ENCODE measurements at places on chromosomes 3 and 15.

GRCh38 chr3:53250881-53251605 lies 4.8 kb downstream of the TKT start:
- no peak for DNase-seq

GRCh38 chr3:60047426-60048200 lies 997.8 kb upstream of the CFAP20DC start:
- DNase-seq: no peak

DNA sequence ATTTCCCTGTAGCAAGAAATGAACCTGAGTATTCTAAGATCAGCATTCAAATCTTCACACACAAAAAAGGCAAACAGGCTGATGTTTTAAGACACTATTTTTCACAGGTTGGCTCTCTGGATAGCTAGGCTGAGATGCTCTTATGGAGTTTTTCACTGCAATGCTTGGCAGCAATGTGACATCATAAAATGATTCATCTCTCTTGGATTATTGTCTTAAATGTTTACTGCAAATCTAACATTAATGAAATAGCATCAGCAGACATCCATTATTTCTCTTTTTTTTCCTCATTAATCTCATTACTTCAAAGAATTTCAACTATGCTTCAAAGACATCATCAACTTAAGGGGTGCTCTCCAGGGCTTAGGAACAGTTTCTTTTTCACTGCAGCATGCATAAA lies 23.6 kb upstream of the SSUH2 start:
- no peak for DNase-seq

GRCh38 chr3:14391033-14391432 lies 11.4 kb upstream of the SLC6A6 start:
- DNase-seq: no peak

- no peak for DNase-seq
Observed at GRCh38 chr3:28039829-28040228, 201.6 kb upstream of the CMC1 start.

- no peak for DNase-seq
Observed at GRCh38 chr3:185175370-185175987, 22.6 kb upstream of the C3orf70 start.

GRCh38 chr3:30516238-30516637 lies 90.2 kb upstream of the TGFBR2 start:
- no peak for DNase-seq

DNA sequence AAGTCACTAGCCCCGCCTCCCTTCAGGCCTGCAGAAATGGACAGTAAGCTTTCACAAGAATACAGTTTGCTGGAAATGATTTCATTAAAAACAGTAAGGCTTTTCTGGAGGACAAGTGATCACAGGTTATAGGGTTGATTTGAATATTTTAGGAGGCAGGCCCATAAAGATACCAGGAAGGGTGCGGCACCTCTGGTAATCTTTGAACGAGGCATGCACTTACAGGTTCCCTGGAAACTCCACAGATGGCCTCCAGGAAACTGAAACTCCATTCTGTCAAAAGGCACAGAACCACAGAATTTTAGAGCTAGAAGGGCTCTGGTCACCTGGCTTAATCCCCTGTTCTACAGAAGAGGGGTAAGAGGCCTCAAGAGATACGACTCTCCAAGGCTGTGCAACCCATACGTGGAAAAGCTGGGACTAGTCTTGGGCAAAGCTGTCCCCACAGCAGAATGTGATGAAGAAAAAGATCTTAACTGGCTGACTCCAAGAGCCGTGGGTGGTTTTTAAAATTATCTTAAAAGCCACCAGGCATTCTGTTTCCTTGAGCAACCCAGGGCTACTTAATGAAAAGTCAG lies 1.2 kb downstream of the STARD5 start:
- DNase-seq: no peak

DNA sequence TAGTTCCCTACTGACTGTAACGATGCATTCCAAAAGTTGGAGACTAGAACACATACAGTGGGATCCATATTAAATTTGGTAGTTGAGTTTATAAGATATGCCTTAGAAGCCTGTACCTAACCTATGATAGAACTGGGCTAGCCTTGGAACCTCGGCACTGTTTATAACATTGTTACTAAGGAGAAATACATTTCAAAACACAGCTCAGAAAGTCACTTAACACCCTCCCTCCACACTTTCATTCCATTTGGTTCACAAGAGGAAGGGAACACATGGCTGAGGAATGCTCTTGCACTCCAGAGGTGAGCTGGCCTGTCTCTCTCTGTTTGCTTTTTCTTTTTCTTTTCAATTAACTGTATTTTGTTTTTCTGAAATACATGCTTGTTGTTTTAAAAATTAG lies 48.7 kb upstream of the TSC22D2 start:
- DNase-seq: no peak

GRCh38 chr3:102206511-102207031 lies 228.2 kb upstream of the ZPLD1 start:
- no peak for DNase-seq

- DNase-seq: no peak
Observed at GRCh38 chr3:152842413-152842812, 7.5 kb downstream of the P2RY1 start.

DNA sequence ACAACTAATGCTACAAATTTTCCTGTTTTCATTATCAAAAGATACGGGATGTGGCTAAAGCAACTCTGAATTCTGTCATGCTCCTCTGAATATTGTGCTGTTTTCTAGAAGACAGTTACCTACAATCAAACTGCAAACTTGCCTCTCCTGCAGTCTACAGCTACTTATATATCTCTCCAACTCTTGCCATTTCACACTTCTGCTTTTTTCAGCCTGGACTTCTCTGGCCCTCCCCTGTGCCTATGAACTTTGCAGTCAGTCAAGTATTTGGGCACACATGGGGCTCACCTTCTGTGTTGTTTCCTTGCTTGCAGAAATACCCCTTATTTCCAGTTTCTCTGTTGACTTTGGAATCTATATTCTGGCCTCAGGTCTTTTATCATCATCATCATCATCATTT lies 575.6 kb downstream of the GRM7 start:
- DNase-seq: no peak

DNA sequence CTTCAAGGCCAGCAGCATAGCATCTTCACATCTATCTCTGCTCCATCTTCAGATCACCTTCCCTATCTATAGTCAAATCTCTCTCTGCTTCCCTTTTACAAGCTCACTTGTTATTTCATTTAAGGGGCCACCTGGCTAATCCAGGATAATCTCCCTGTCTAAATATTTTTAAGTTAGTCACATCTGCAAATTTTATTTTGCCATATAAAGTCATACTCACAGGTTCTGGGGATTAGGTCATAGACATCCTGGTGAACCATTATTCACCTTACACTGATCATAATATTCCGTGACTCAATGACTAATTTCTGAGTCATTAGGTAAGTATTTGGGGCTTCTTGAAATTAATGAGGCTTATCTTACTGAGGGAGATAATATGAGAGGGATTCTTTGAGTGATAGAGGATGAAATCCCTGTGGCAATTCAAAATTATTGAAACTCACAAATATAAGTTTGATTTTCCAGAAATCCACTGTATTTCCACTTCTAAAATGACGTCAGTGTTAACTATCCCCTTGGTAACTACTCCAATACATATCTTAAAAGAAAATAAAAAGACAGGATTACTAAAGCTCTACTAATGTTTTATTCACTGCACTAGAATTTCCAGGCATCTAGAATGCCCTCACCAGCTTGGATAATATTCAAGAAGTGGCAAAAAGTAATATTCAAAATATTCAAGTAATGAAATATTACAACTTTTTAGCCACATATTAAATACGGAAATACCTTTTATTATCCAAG lies 93.7 kb upstream of the RBMS3 start:
- no peak for DNase-seq

- no peak for DNase-seq
Observed at GRCh38 chr15:72809329-72809728, 25.8 kb upstream of the ADPGK start.

DNA sequence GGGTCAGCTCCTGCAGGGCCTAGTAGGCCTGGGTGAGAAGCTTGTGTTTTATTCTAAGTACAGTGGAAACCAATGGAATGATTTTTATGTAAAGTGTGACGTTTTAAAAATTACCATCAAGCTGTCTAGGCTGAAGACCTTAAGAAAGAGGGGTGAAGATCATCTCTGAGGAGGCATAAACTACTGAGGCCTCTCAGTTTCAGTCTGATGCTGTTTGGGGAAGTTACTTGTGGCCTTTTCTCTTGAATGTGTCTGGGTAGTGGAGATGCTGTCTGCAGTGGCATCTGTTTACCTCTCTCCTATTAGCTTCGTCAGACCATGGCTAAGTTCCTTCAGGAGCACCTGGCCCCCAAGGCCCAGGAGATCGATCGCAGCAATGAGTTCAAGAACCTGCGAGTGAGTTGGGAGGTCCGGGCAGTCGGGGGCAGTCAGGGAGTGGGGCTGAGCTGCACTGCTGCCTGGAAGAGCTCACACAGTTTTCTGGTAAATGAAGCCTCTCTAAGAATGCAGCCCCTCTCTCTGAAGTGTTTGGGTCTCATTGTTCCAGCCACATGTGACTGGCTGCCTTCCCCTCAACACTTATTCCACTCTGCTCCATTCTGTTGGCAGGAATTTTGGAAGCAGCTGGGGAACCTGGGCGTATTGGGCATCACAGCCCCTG lies 1.9 kb downstream of the IVD start:
- DNase-seq: peak; percentile 70

GRCh38 chr3:47885168-47885567 lies 82.2 kb downstream of the DHX30 start:
- no peak for DNase-seq

GRCh38 chr3:31664031-31664430 lies 131.3 kb downstream of the STT3B start:
- DNase-seq: no peak

DNA sequence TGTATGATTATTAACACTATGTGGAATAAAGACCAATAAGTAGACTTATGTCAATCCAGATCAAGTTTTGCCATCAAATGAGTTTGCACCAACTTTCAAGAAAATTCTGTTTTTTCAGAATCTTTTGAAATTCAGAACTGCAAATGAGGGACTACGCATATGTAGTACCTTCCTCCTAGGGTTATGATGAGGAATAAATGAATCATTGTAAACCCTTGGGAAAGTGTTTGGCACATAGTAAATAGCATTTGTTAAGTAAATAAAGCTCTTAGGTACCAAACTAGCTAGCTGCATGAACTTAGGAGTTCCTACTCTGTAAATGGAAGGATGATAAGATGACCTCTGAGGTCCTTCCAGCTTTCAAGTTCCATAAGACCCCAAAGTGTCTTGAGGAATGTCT lies 242.6 kb upstream of the SETMAR start:
- DNase-seq: no peak

- no peak for DNase-seq
Observed at GRCh38 chr3:181610973-181611265, 100.8 kb upstream of the SOX2 start.

DNA sequence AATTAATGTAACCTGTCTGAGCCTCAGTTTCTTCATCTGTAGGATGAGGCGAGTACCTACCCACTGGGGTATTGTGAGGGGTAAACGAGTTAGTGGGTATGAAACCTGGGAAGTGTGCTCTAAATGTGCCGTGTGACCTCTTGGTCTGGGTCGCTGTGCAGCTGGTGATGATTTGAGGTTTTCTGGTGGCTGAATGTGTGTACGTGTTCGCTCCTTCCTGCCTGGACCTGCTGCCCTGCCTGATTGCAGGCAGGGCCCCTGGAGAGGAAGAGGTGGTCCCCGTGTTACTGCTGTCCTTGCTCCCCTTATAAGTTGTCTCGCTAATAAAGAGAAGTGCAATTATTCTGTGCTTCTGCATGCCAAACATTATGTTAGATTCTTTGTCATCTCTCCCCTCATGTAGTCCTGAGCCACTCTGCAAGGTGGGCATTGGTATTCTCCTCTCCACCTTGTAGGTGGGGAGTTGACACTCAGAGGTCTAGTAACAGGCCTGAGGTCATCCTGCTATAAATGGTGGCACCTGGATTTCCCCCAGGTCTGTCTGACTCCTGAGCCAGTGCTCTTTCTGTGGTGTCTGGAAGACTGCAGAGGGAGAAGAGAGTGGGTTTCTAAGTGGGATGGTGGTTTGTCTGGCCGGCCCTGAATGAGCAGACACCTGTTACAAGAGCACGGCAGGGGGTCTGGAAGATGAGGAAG lies 15.7 kb downstream of the PDIA5 start:
- DNase-seq: peak; percentile 34

GRCh38 chr3:130969621-130970020 lies 57.0 kb downstream of the ASTE1 start:
- DNase-seq: no peak

GRCh38 chr3:3082234-3082924 lies 27.8 kb downstream of the IL5RA start:
- peak; percentile 24 for DNase-seq

GRCh38 chr3:197539651-197540051 lies 16.1 kb downstream of the BDH1 start:
- no peak for DNase-seq

GRCh38 chr3:114362815-114363214 lies 69.0 kb downstream of the TIGIT start:
- no peak for DNase-seq

DNA sequence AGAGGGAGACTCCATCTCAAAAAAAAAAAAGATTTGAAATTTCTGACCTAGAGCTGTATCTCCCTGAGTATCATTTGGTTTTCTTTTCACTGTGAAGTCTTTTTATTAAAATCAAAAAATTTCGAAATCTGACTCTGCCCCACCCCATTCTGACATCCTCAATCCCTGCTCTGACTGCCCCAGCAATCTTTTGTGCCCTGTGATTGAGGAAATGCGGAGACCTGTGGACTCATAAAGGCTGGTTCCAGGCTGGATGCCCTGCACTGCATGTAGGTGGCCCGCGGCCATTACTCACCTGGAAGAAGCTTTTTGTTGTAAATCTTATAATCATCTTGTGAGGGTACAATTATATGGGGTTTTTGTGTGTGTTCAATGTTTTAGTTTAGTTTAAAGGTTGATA lies 147.3 kb upstream of the SEMA6D start:
- no peak for DNase-seq

- DNase-seq: no peak
Observed at GRCh38 chr3:133759740-133760305, 13.6 kb downstream of the TF start.

DNA sequence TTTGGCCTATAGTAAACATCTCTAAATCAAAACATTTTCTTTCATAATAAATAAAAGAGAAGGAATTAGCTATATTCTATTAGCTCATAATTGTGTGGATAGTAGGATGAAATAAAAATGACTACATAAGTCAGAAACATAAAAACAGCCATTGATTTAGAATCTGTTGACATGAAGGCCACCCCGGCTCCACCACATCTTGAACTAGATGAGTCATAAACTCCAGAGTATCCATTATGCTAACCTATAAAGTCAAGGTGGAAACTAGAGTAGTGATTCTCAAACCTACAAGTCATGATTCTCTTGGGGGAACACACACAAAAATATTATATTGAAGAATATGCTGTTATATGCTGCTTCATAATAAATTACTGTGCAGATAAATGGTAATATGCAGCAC lies 831.0 kb downstream of the TUSC7 start:
- no peak for DNase-seq

Measured in GM19239 (cell line).